ENCODE measurements at places on chromosomes 2 and 18.

- DNase-seq = peak; percentile 91
Observed at GRCh38 chr2:237432484-237433092, 18.6 kb upstream of the COL6A3 start.

DNA sequence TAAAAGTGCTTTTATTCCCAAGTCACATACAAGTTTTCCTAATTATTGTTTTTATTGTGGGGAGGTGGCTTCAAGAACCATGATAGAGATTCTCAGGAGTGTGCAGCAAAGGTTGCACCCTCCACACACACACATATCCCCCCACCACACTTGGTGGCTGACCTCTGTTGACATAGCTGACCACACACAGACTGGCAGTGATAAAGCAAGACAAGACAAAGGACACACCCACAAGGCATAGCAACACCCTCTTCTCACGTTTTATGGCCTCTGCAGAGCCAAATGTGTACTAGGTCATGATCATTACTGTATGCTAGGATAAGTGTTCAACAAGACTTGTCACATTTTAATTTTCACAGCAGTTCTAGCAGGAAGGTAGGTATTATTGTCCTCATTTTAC is 143.0 kb upstream of the EPC2 start:
- DNase-seq = no peak

GRCh38 chr2:41899189-41899588 is 148.6 kb upstream of the PKDCC start:
- peak; percentile 36 for DNase-seq

GRCh38 chr2:24820175-24820513 is 26.9 kb downstream of the CENPO start:
- DNase-seq = no peak

GRCh38 chr2:189511210-189511959 is 69.2 kb downstream of the SLC40A1 start:
- DNase-seq = no peak

- peak; percentile 82 for DNase-seq
Observed at GRCh38 chr18:48975817-48976649, 25.3 kb upstream of the SMAD7 start.

DNA sequence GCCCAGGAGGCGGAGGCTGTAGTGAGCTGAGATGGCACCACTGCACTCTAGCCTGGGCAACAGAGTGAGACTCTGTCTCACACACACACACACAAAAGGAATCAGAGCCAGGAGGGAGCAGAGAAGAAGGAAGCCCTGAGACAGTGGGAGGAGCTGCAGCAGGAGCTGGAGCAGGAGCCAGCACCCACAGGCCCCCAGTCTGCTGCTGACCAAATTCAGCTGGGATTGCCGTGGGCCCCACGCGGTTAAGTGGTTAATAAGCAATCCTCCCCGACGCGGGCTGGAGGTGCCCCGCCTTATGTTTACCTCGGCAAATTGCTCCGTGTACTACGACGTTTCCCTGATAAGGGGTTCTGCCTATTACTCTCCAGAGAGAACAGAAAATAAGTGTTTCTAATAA is 265.3 kb downstream of the TWIST2 start:
- peak; percentile 10 for DNase-seq

GRCh38 chr18:30439174-30439573 is 603.4 kb downstream of the DSC3 start:
- no peak for DNase-seq

GRCh38 chr18:13619505-13620205 is 106.7 kb downstream of the FAM210A start:
- no peak for DNase-seq

DNA sequence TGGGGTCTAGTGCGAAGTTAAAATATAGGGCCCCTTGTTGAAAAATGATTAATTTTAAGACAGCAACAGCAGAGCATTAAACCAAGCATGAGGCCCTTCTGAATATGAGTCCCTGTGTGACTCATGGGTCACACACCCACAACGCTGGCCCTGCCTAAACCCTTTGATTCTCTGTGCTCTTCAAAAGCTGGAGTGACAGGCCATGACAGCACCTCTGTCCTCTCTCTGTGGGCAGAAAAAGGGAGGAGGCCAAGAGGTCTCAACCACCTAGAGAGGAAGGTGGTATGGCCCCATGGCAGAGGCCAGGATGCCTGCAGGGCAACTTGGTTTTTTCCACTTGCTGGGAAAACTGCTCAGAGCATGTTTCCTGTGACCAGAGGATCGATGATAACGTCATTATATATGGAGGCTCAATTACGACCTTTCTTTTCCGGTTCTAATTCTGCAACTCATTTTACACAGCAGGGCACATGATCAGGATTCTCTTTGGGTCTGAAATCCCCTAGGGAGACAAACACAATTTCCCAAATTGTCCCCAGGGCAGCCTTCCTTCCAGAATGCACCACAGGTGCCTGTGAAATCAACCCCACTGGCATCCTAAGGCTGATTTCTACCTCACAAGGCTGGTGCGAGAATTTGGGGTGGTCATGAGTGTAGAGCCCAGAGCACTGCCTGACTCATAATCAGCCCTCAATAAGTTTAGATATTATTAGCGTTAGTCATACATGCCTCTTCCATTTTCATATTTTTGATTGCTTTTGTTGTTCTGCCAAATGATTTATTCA is 102.0 kb upstream of the PPP1CB start:
- DNase-seq = no peak

DNA sequence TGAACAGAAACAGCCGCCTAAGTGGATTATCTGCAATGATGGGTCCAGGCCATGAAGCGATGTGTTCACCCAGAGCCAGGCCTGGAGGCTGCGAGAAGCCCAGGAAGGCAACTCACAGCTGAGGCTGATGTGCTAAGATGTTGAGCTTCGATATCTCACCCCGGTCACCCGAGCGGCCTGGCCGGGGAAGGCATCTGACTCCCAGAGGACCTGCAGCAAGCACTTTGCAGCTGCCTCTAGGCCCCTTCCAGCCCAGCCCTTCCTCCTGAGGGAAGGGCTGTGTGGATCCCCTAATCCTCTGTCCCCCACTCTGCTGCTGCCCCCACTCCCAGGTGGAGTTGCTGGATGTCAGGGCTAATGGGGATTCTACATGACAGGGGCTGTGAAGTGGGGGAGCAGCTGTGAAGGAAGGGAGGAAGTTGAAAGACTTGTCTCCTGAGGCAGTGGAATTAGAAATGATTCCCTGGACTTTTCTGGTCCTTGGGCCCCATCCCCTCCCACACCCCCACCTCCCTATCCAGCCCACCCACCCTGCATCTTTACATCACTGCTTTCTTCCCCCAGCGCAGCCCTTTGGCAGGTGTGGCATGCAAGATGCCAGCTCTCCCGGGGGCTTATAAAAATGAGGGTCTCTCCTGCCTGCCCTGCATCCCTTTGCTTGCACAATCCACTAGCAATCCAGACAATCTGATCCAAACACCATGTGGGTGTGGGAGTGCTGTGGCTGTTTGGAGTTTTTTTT is 4.3 kb downstream of the ATP6V1B1 start:
- DNase-seq = no peak

DNA sequence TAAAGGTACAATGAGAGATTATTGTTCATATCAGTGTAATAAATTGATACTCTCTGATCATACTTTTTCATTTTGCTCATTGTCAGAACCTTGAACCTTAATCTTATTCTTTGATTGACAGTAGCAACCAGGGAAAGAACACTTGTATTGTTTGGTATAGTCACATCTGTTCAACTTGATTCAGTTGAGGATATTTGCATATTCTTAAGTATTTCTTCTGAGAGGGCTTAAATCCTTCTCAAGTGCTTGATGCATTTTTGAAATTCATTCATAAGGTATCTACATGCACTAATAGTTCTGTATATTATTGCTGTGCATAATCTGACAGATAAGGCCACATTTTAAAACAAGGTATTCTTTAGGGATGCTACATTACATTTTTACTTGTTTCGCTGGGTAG is 118.9 kb downstream of the EHBP1 start:
- no peak for DNase-seq

- no peak for DNase-seq
Observed at GRCh38 chr2:101608408-101609310, 88.8 kb upstream of the MAP4K4 start.

GRCh38 chr2:41729800-41730364 is 317.9 kb upstream of the PKDCC start:
- no peak for DNase-seq

DNA sequence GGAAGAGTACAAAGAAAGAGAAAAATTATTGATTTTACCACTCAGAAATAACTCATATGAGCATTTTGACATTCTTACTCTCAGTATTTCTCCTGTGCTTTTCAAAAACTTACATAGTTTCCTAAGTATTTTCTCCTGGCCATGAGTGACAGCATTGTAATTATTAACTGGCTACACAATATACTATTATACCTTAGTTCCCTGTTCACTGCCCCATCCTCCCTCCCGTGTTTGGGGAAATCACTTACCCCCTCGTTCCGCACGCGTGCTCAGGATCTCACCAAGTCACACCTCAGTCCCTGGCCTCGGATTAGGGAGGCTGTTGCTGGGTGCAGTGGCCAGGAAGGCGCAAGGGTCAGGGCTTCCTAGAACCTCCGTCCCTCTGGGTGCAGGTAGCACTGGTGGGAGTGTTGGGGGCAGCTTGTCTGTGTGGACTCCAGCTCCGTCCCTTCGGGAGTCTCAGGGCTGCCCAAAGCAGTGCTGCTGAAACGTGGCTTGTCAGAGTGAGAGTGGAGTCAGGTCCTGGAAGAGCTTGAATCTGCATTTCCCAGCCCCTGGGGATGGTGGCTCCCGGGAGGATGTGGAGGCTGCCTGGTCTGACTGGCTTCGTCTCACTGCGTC is 23.2 kb downstream of the ATG4B start:
- no peak for DNase-seq

GRCh38 chr2:85073033-85073432 is 60.2 kb upstream of the TCF7L1 start:
- DNase-seq = no peak

DNA sequence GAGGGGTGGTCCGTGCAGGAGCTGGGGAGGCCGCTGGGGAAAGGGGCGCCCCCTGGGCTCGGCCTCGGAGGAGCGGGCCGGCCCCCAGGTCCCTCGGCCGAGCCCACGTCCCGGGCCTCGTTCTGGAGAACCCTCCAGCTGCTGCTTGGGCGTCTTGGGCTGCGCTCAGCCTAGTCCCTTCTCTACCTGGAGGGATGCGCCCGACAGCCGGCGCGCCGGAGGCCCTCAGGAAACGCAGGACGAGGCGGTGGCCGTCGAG is 293 bp upstream of the D2HGDH start:
- DNase-seq = no peak

GRCh38 chr2:72545790-72546189 is 280.0 kb downstream of the EXOC6B start:
- no peak for DNase-seq

GRCh38 chr2:168607992-168608391 is 151.9 kb downstream of the CERS6 start:
- DNase-seq = peak; percentile 46

- no peak for DNase-seq
Observed at GRCh38 chr18:11081009-11081532, 68.3 kb downstream of the PIEZO2 start.

DNA sequence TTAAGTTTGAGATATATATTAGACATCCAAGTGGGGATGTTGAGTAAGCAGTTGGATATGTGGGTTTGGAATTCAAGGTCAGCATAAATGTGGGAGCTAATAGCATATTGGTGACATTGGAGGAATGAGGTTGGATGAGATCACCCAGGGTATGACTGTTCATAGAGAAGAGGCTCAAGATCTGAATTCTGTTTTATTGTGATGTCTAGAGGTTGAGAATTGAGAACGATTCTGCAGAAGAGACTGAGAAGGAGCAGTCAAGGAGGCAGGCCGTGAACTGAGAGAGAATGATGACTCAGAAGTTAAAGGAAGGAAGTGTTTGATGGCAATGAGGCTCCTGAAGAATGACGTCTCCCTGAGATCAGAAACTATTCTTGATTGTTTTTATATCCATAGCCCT is 5.9 kb downstream of the SERPINB11 start:
- DNase-seq = peak; percentile 90

GRCh38 chr18:38450876-38451275 is 885.3 kb upstream of the CELF4 start:
- no peak for DNase-seq

DNA sequence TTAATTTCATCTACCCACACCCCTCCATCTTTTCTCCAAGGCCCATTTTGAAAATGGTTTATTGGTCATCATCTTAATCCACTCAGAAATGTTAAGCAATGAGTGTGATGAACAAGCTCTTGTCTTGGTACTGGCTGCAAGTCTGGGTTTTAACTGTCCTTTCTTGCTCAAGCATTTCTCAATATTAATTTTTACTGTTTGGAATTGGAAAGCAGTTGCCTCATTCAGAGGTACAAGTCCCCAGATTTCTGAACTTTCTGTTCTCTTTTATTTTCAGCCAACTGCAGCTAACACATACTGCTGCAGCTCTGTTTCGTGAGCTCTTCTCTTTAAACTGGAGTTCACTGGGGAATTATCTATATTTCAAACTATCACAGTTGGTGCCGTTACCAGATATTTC is 99.4 kb upstream of the TEX51 start:
- DNase-seq = no peak

GRCh38 chr2:136305517-136306192 is 187.7 kb upstream of the CXCR4 start:
- no peak for DNase-seq

- DNase-seq = no peak
Observed at GRCh38 chr2:88601286-88601685, 26.0 kb downstream of the EIF2AK3 start.

DNA sequence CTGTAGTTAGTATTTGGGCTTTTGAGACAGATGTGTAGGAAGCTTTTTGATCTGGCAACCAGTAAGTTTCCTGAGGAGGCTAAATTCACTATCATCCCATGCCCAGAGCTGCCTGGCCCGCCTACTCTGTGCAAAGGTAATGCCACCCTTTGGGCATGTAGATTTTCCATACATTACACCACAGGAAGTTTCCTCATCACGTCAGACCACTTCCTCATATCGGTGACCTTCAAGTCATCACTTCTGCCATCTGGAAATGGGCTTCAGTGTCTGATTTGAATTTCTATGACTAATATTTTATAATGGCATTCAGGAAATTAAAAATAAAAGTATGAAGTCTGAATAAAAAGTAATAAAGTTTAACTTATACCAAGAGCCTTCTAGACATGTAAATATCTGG is 825.4 kb downstream of the DCDC2C start:
- DNase-seq = no peak

DNA sequence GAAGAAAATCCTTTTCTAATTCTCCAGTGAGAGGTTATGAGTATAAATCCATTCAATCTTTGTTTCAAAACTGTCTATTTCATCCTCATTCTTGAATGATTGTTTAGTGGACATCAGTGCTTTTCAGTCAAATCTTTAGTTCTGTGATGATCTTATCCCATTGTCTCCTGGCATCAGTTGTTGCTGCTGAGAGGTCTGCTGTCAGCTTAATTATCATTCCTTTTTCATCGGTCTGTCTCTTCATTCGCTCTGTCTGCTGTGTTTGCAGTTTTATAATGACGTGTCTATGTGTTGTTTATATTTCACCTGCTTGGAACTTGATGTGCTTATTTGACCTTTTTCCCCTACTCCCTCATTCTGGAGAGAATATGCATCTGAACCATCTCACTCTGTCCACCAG is 69.2 kb upstream of the GLI2 start:
- no peak for DNase-seq
